Activated T-helper 2 cell treated with anti-CD3 and anti-CD28 coated beads, Interferon-gamma antibody, Interleukin-2, Interleukin-4, amounts not matched to agents 10 μg/mL and 5 μg/mL and 100 μg/mL, durations not matched to agents 14 hours and 24 hours and 36 hours (primary cell): ENCODE measurements at places on chromosomes 7 and 10. TPM values are rescaled to one million over a fixed set of nuclear protein-coding genes. Genes with fewer than 3 reads are reported as not detected.

GRCh38 chr7:149874644-149875028 is 867 bp downstream of the ATP6V0E2 start:
- peaks cover 47% of the 10 kb centered on the region for H3K4me1 ChIP-seq
- H3K36me3 ChIP-seq = peaks cover 30% of the 10 kb centered on the region
- H3K27me3 ChIP-seq = no peaks in the 10 kb centered on the region
- H3K27ac ChIP-seq = no peak overlapping the region
- peak overlapping the region; percentile 80 for H3K4me3 ChIP-seq
- no peak for DNase-seq

GRCh38 chr10:77195101-77195500 is 442.5 kb downstream of the KCNMA1 start:
- H3K27me3 ChIP-seq = no peaks in the 10 kb centered on the region
- H3K4me3 ChIP-seq = no peak overlapping the region
- no peaks in the 10 kb centered on the region for H3K36me3 ChIP-seq
- DNase-seq = no peak
- H3K4me1 ChIP-seq = no peaks in the 10 kb centered on the region

Gene CFTR
- total RNA-seq = 0.02 TPM in 1 of 2 replicates, not detected in the other

DNA sequence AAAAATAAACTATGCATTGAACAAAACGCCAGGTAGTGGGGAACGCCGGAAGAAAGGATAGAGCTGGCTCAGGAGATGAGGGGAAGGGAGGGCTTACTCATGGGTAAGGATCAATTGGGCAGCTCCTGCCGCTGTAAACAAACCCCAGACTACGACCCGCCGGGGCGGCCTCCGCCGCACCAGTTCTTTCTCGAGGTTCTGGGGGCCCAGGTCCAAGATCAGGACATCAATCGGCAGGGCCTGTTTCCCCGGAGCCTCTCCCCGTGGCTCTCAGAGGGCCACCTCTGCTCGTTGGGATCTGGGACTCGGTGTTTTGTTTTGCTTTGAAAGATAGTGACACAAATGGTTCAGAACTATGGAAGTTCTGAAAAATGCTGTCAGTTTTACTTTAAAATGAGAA is 140.4 kb downstream of the ELFN1 start:
- no peaks in the 10 kb centered on the region for H3K27me3 ChIP-seq
- DNase-seq = no peak
- no peak overlapping the region for H3K27ac ChIP-seq
- no peak overlapping the region for H3K4me3 ChIP-seq
- no peaks in the 10 kb centered on the region for H3K4me1 ChIP-seq
- H3K36me3 ChIP-seq = no peaks in the 10 kb centered on the region

- H3K27ac ChIP-seq = no peak overlapping the region
- no peak overlapping the region for H3K4me3 ChIP-seq
- DNase-seq = no peak
- no peaks in the 10 kb centered on the region for H3K4me1 ChIP-seq
- H3K27me3 ChIP-seq = no peaks in the 10 kb centered on the region
These were observed 173.3 kb downstream of the ELFN1 start for GRCh38 chr7:1843271-1843861.

Gene CHAT
- 2.2 and 2.5 TPM in 2 replicates for total RNA-seq

- H3K36me3 ChIP-seq = no peaks in the 10 kb centered on the region
- DNase-seq = no peak
- no peak overlapping the region for H3K27ac ChIP-seq
- H3K4me1 ChIP-seq = no peaks in the 10 kb centered on the region
These were observed 572.6 kb downstream of the IPMK start for GRCh38 chr10:57694956-57695608.

GRCh38 chr7:23074443-23075261 is 30.9 kb upstream of the KLHL7 start:
- no peak for DNase-seq
- H3K27ac ChIP-seq = no peak overlapping the region
- peaks cover 34% of the 10 kb centered on the region for H3K27me3 ChIP-seq
- H3K4me3 ChIP-seq = no peak overlapping the region
- H3K36me3 ChIP-seq = no peaks in the 10 kb centered on the region

- no peaks in the 10 kb centered on the region for H3K27me3 ChIP-seq
- peaks cover 14% of the 10 kb centered on the region for H3K36me3 ChIP-seq
- no peak for DNase-seq
- H3K27ac ChIP-seq = peak overlapping the region; percentile 39
- peaks cover 14% of the 10 kb centered on the region for H3K4me1 ChIP-seq
- H3K4me3 ChIP-seq = peak overlapping the region; percentile 13
These were observed 138.9 kb downstream of the ADK start for GRCh38 chr10:74289951-74290350.

DNA sequence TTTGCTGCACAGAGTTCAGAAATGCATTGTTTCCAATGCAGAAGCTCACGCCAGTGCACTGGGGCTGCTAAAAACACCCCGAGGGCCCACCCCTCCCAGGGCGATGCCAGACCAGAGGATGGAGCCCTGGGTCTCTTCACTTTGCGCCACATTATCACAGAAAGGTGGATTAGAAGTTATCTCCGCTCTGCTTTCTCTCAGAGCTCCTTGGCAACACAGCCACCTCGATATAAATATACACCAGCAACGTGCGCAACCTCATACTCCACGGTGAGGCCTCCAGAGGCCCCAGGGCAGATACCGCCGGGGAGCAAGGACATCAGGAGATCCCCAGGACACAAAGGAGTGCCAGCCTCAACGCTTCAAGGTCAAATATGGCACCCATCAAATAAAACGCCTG is 121.0 kb upstream of the TBX20 start:
- H3K4me1 ChIP-seq = no peaks in the 10 kb centered on the region
- H3K27me3 ChIP-seq = no peaks in the 10 kb centered on the region
- no peak overlapping the region for H3K27ac ChIP-seq
- H3K4me3 ChIP-seq = no peak overlapping the region
- no peak for DNase-seq

Gene MSRB2
- total RNA-seq = 4.0 and 4.4 TPM in 2 replicates

Gene TMEM243
- total RNA-seq = 41.8 and 43.8 TPM in 2 replicates

Gene AGAP5
- total RNA-seq = 18.2 and 18.8 TPM in 2 replicates

GRCh38 chr10:131779661-131780394 is 121.0 kb upstream of the PPP2R2D start:
- H3K27ac ChIP-seq = no peak overlapping the region
- no peaks in the 10 kb centered on the region for H3K36me3 ChIP-seq

- no peak for DNase-seq
- H3K27me3 ChIP-seq = peaks cover 2% of the 10 kb centered on the region
- no peaks in the 10 kb centered on the region for H3K36me3 ChIP-seq
These were observed 343.9 kb upstream of the SHH start for GRCh38 chr7:156155988-156156733.

DNA sequence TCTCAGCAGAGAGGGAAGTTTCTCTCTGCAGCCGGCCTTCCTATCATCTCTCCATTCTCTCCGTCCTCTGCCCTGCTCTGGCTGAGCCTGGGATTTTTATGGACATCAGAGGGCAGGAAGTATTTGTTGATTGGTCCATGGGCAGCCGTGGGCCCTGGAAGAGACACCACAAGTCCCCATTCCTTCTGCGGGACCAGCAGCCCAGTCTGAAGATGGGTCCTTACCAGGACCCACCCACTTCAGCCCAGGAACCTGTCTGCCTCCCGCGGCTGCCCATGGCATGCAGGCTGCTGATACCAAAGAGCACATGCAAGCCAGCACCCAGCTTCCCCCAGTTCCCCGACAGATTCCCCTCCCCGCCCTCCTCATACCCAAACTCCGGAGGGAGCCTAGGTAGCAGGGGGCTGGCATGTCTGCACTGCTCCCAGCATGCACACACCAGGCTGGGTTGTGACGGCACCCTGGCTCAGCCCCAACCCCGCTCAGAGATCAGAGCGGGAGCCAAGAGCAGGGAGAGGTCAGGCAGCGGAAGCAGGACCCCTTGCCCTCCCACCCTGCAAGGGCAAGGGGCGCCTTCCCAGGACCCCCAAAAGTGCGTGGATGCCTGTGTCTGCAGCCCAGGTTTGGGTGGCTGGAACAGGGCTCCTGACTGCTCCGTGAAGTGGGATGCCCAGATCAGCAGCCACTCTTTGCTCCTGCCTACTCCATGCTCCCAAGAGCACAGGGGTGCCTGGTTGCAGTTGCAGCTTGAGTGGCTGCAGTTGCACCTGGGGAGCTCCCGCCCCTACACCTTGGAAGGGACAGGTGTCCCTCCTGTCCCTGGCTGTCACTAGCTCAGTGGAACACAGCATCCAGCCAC is 538.6 kb upstream of the POT1 start:
- H3K4me3 ChIP-seq = no peak overlapping the region
- no peaks in the 10 kb centered on the region for H3K4me1 ChIP-seq
- no peaks in the 10 kb centered on the region for H3K27me3 ChIP-seq
- no peak for DNase-seq
- no peak overlapping the region for H3K27ac ChIP-seq

Gene CYP26A1
- total RNA-seq = not detected in 2 replicates

DNA sequence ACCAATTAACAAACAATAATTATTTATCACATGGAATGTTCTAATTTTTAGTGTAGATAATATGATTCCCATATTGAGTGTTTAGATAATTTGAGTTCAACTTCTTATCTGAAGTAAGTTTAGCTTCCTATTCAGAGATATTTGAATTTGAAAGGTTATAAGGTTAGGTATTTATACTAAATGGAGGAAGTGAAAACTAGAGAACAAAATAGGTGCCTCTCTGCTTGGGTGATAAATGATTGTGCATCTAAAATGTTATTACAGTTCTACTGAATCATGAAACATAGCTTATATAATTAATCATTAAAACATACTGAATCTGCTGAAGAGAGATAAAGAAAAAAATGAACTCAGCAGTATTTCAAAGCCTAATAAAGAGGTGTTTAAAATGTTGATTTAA is 1174.3 kb downstream of the XPNPEP1 start:
- H3K4me3 ChIP-seq = no peak overlapping the region
- no peaks in the 10 kb centered on the region for H3K36me3 ChIP-seq
- no peaks in the 10 kb centered on the region for H3K4me1 ChIP-seq
- H3K27me3 ChIP-seq = no peaks in the 10 kb centered on the region
- H3K27ac ChIP-seq = no peak overlapping the region

GRCh38 chr10:3357737-3358136 is 185.2 kb upstream of the PITRM1 start:
- peaks cover 12% of the 10 kb centered on the region for H3K27me3 ChIP-seq
- H3K4me1 ChIP-seq = no peaks in the 10 kb centered on the region
- no peak overlapping the region for H3K27ac ChIP-seq
- H3K4me3 ChIP-seq = no peak overlapping the region
- no peak for DNase-seq
